ENCODE measurements at places on chromosomes 6 and 20.

- no peak for DNase-seq
Observed at GRCh38 chr20:63972312-63973159, 2.8 kb upstream of the ZNF512B start.

GRCh38 chr6:163955756-163956155, 541.2 kb downstream of the QKI start:
- DNase-seq = no peak

GRCh38 chr6:36755435-36756348, 58.1 kb downstream of the RAB44 start:
- DNase-seq = peak; percentile 77

GRCh38 chr6:8065519-8065911, 1.3 kb upstream of the BLOC1S5 start:
- DNase-seq = no peak

DNA sequence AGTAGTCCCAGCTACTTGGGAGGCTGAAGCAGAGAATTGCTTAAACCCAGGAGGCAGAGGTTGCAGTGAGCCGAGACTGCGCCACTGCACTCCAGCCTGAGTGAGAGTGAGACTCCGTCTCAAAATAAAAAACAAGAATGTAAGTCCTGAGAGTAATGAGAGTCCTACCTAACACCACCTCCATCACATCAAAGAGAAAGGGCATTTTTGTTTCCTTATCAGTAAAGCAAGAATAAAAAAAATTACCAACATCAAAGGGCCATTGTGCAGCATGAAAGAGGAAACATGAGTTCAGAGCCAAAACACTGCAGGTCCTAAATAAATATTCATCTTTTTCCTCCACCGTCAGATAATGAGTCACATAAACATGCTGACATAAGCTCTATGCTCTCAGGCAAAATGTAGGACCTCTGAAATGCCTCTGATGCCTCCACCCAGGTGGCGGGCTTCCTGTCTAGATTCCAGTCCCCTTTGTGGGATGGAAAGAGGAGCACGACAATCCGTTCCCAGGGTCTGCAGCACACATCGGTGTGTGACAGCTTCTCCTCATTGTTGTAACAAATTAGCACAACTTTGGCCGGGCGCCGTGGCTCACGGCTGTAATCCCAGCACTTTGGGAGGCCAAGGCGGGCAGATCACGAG, 7.2 kb downstream of the ATP9A start:
- no peak for DNase-seq

DNA sequence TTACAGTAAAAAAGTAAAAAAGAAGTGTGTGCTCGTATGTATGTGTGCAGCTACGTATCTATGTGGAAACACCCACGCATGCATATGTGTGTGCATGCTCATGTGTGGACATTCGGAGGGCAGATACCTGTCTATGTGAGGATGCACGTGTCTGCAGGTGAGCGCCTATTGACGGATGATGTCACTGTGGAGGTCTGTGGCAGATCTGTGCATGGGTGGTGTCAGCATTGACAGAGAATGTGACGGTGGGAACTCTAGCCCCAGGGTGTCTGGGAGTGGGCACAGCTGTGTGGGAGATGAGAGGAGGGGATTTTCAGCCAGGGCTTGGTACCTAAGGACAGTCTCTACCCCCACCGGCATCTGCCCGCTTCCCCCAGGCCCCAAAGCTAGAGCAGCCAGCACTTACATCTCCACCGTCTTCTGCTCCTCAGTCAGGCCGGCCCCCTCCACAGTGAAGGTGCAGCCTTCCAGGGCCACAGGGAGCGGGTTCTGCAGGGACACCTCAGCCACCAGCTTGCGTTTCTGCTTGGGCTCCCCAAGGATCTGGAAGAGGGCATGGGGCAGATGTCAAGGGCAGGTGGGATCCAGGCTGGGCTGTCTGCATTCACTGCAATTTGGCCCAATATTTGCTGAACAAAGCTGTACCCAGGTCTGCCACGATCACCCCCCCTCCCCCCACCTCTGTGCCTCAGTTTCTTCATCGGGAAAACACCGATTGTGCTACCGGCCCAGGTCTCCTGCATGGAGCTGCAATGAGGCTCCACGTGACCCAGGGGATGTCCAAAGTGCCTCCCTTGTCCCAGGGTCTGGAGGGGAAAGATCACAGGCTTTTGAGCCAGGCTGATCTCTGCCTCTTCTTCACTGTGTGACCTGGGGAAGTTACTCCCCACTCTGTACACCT, 34.1 kb downstream of the TGM2 start:
- DNase-seq = no peak

DNA sequence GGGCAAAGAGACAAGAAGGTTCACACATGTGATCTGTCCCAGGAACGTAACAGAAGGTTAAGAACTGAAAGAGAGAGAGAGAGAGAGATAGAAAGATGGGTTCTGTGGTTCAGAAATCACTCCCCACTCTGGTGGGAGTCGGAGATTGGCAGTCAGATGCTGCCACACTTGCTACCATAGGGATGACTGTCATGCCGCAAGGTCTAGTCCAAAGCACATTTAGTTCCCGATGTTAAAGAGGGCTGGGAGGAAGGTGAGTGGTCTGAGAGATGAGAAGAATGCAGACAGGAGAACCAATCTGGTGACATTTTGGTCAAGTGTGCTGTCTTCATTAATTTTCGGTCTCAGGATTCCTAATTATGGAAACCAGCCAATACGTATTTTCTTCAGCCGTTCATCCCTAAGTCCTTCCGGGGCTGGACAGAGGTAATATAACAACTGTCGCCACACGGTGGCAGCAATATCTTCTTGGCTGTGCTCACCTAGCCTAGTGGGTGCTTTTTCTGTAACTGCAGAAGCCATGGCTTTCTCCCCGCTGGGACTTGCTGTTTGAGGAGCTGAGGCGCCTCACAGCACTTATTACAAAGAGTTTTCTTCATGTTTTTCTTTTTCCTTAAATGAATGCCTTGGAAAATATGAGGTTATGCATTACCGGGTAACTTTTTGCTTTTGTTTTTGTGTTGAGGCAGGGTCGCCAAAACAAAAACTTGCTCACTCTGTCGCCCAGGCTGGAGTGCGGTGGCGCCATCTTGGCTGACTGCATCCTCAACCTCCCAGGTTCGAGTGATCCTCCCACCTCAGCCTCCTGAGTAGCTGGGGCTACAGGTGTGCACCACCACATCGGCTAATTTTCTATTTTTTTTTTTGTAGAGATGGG, 46.0 kb downstream of the SLC35D3 start:
- DNase-seq = peak; percentile 67

- DNase-seq = no peak
Observed at GRCh38 chr20:25011831-25012241, 19.3 kb upstream of the APMAP start.

DNA sequence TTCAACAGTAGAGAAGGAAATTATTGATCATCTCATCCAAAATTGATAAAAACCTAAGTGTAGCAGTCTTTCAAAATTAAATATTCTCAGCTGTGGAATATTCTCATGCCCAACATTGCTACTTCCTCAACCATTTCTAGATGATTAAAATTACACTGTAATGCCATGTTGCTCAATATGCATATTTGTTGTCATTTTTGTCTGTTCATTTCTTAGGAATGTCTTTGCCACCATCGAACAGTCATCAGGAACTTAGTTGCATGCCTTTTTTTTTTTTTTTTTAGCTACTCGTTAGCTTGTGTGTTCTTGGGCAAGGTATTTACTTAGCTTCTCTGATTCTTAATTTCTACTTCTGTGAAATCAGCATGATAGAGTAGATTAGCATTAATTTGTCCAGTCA, 188.6 kb downstream of the DTNBP1 start:
- no peak for DNase-seq

DNA sequence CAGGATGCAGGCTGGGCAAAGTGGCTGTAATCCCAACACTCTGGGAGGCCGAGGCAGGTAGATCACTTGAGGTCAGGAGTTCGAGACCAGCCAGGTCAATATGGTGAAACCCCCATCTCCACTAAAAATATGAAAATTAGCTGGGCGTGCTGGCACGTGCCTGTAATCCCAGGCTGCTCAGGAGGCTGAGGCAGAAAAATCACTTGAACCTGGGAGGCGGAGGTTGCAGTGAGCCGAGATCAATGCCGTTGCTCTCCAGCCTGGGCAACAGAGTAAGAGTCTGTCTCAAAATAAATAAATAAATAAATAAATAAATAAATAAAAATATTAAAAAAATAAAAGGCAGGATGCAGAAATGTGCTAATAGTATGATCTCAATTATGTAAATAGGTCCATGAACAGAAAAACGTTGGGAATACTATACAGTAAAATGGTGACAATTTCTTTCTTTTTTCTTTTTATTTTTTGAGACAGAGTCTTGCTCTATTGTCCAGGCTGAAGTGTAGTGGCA, 8.4 kb upstream of the CBFA2T2 start:
- no peak for DNase-seq

DNA sequence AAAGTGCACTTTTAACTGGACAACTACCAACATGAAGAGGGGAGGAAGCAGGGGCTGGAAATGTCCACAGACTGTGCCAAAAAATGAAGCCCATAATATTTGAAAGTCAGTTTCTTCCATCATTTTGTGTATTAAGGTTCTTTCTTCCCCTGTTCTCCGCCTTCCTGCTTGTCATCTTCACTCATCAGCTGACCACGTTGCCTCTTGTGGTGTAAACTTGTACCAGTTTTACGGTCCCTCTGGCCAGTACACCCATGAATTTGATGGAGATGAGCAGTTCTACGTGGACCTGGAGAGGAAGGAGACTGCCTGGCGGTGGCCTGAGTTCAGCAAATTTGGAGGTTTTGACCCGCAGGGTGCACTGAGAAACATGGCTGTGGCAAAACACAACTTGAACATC, 3.9 kb downstream of the HLA-DQA1 start:
- DNase-seq = no peak

DNA sequence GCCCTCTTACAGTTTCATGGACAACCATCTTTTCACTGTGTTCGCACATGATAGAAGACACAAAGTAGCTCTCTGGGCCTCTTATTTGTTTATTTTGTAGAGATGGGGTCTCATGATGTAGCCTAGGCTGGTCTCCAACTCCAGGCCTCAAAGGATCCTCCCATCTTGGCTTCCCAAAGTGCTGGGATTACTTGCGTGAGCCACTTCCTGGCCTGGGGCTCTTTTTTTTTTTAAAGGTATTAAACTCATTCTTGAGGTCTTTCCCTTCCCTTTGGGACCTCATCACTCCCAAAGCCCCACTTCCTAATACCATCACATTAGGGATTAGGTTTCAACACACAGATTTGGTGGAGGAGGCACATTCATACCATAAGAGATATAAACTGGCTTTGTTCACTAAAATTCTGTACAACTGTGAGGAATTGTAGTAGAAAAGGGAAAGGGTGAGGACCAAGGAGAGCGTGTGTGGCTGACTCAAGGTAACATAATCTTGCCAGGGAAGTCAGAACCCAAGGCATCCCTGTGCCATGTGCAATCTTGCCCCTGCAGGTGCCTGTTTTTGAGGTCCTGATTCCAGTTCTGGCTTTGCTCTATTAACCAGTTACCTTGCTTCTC, 45.5 kb downstream of the EIF2S2 start:
- no peak for DNase-seq

DNA sequence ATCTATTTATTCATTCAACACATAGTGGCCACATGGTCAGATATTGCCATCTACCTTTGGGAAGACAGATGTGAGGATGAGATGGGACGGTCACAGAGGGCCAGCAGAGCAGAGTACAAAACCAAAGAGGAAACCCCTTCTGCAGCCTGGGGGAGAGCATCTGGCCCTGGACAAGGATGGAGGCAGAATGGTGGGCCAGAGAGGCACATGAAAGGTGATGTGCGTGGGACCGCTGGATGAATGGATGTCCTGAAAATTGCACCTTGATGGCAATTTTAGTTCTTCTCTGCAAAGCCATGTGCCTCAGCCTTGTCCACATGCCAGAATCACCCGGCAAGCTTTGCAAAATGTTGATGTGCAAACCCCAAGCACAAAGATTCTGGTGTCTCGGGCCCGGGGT, 77.4 kb upstream of the CD93 start:
- no peak for DNase-seq

GRCh38 chr20:62627901-62628612, 14.2 kb upstream of the SLCO4A1 start:
- no peak for DNase-seq

DNA sequence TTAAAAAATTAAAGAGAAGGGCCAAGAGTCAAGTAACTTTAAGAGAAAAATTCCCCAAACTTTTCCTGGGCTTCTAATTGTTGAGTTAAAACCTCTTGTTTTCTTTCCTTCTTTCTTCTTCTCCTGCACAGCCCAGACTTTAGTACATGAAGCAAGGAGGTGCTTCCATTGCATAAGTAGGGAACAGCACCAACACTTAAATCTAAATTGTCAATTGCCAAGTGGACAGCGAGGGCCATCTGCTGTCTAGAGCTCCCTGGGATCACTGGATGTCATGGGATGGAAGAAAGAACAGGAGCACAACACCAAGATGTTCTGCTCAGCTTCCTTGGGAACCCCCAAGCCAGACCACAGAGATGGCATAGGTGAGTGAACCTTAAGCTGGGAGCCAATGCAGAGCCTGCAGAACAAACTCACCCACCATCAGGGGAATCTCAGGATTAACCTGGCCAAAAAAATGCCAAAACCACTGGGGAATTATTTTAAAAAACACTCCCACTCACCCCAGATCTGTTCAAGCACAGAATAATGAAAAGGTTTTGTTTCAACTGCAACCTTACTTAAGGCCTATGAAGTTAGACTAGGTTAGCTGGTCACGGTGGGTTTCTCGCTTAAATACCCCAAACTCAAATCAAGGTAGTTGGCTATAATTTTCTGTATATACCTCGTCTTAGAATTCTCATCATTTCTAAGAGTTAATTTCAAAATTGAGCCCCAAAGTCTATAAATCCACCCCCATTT, 67.8 kb downstream of the TNFRSF21 start:
- DNase-seq = no peak

DNA sequence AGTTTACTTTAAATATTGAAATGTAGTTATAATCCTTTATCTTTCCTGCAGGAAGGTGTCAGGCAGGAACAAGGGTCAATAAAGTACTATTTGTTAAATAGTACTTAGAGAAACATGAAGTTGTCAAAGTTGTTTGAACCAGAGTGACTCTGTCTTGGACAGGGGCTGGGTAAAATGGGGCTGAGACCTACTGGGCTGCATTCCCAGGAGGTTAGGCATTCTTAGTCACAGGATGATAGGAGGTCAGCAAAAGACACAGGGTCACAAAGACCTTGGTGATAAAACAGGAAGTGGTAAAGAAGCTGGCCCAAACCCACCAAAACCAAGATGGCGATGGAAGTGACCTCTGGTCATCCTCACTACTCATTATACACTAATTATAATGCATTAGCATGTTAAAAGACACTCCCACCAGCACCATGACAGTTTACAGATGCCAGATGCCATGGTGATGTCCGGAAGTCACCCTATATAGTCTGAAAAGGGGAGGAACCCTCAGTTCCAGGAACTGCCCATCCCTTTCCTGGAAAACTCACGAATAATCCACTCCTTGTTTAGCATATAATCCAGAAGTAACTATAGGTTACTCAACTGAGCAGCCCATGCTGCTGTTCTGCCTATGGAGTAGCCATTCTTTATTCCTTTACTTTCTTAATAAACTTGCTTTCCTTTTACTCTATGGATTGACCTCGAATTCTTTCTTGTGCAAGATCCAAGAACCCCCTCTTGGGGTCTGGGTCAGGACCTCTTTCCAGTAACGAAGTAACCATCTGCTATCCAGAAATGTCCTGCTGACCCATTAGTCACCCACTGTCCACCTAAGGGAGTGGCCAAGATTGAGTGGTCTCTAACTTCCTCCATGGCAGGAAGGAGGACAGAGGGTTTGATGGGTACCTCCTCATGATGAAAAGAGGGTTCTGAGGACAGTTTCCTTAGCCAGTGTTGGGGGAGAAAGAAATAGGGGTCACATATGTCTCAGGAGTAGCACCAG, 19.6 kb downstream of the SLC22A2 start:
- DNase-seq = no peak

All from HL-60 (cell line).